ENCODE measurements at places on chromosomes 6 and 20.

- no peak for DNase-seq
These were observed 8.0 kb upstream of the SIM1 start for GRCh38 chr6:100472674-100473073.

- DNase-seq: no peak
These were observed 22.1 kb downstream of the NUDT3 start for GRCh38 chr6:34370361-34370760.

DNA sequence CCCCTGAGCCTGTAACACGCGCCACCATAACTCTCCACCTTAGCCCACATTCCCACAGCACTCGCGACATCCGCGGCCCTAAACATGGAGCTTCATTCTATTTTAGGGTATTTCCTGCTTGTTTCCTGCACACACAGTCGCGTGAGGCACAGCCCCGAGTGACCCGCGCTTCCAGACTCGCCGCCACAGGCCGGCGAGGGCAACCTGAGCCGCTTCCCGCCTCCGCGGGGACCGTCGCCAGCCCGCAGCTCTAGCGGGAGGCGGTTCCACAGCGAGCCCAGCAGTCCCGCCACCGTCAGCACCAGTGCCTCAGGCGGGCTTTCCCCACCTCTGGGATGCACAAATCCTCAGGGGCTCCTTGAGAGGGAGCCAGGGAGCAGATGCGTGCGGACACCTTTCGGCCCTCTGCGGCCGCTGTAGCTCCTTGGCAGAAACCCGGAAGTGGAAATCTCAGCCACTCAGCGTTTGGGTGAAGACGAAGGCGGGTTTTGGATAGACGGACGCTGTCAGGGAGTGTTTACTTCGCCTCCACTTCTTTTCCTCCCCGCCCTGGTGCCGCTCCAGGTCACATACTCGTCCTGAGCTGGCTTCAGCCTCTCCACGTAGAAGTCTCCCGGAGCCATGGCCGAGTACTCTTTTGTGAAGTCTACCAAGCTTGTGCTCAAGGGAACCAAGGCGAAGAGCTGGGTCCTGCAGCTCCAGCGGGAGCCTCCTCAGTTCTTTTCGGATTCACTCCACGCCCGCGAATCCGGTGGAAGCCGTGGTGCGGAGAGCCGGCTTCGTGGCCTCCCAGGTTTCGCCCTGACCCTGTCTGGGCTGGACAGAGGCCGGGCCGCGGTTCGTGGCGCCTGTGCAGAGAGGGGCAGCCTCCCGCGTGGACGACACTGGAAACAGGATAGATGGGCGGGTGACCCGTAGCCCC lies 2177.4 kb upstream of the DEFB115 start:
- DNase-seq: peak; percentile 14

- DNase-seq: no peak
These were observed 209.8 kb downstream of the TPBG start for GRCh38 chr6:82573254-82573972.

- peak; percentile 5 for DNase-seq
These were observed 637.4 kb downstream of the CD109 start for GRCh38 chr6:74333406-74333805.

DNA sequence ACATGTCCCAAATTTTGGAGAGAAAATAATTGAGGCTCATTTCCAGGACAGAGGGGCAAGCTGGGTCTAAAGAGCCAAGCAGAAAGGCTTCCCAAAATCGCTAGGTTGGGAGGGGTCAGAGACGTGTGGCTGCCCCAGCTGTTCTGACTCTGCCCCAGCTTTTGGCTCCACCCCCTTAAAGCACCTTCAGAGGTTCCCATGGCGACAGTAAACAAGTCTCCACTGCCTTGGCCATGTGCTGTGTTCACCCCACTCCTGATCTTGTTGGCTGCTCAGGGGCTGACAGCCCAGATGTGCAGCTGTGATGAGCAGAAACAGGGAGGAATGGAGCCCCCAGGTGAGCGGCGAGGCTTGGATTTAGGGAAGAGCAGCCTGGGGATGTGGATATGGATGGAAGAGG lies 72.8 kb upstream of the SPTLC3 start:
- no peak for DNase-seq

- DNase-seq: no peak
These were observed 26.7 kb upstream of the IYD start for GRCh38 chr6:150342126-150342525.

- no peak for DNase-seq
These were observed 7.9 kb downstream of the CALHM4 start for GRCh38 chr6:116561377-116562018.

DNA sequence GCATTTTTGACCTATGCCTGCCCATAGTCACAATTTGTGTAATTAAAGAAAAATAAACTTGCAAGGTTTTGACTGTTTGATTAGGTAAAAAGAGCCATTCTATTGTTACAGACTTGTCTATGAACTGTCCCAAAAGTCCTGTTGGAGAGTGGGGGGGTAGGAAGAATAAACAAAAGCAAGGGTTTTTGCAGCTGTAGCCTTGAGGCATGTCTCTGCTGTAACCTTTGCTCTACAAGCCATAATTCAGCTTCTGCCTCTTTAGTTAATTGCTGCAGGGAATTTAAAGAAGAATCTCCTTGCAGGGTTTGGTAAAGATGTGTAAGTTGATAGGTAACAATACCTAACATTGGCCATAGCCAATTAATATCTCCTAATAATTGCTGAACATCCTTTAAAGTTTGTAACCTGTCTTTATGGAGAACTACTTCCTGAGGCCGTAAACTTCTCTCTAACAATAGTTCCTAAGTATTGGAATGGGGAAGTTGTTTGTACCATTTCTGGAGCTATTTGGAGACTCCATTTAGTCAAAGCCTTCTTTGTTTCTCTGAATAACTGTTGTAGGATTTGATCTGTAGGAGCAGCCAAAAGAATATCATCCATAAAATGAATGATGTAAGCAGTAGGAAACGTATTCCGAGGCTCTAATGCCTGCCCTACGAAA lies 7.9 kb upstream of the ABHD12 start:
- DNase-seq: no peak

DNA sequence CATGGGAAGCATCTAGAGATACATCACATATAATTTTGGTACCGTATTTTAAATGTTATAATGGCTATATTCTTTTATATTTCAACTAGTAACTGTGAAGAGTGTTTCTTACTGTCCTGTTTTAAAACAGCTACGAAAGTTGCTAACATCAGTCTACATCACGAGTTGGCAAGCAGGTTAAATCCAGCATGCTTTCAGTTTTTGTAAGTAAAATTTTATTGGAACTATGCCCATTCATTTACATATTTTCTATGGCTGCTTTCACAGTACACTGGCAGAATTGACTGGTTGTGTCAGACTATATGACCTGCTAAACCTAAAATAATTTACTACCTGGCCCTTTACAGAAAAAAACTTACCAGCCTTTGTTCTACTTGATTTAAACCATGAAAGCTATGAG lies 478.1 kb downstream of the PHF3 start:
- no peak for DNase-seq

DNA sequence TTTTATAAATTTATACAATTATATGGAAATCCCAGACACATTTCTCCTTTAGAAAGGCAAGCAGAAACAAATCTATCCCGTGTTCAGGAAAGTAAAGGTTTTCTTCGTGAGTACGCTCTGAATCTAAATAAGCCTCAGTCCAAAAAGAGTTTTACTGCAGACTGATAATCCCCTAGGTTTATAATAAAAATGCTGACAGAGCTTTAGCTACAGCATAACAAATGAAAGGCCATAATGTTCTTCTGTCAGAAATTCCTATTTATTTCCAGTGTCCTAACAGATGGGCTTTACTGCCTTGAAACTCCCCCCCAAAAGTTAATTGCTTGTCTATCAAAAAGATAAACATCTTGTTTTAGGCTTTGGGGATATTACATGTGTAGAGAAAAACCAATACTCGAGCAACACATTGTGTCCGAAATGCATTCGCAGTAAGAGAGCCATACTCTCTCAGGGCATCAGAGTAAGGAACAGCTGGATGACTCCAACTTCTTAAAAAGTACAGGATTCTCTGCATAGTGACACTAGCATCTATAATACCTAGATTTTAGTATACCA lies 109.0 kb downstream of the PRKN start:
- no peak for DNase-seq

DNA sequence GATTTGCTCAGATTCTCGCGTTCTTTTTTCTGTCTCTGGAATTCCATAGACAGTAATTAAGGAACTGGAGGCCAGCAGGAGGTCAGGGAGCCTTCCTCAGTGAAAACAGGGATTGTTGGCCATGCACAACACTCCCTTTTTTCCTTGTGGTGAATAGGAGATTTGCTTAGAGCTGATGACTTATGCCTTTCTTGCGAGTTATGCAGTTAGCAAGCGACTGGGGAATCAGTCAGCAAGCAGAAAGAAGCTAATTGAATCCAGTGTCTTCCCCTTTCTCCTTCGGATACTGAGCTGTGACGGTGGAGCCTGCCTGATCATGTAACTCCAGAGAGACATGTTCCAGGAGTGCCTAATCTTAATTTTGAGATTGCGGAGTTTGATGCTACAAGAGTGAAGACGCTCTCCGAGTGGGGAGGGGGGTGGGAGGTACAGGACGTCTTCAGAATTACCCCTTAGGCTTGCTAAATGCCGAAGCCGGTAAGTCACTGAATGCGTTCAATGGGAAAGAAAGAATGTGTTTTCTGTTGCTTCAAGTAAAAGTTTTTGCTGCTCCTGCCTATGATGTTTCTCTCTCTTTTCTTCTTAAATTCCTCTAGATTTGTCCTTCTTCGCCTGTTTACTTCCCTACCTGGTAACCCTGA lies 165.9 kb downstream of the SASH1 start:
- DNase-seq: no peak

- DNase-seq: no peak
These were observed 39.1 kb upstream of the ANKRD60 start for GRCh38 chr20:58267389-58268215.

DNA sequence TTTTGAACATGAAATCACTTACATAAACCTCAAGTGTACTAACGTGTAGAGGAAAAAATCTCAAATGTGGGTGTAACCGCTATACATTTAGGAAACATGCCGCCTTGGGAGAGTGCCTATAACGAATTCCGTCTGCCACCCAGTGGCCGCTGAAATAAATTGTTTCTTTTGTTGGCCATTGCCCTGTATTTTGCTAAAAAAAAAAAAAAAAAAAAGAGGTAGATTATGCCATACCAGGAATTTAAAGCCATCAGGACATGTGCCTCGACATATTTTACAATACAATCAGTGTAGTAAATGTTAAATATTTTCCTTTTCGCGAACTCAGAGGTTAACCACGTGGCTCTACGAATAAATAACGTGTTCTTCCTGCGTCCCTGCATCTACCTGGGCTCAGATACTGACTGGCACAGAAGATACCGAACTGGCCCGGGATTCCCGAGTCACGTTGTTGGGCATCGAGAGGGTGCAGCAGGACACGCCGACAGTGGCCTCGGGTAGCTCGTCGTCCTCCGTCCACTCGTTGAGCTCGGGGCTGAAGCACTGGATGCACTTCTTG lies 14.3 kb downstream of the KLHL31 start:
- peak; percentile 48 for DNase-seq

DNA sequence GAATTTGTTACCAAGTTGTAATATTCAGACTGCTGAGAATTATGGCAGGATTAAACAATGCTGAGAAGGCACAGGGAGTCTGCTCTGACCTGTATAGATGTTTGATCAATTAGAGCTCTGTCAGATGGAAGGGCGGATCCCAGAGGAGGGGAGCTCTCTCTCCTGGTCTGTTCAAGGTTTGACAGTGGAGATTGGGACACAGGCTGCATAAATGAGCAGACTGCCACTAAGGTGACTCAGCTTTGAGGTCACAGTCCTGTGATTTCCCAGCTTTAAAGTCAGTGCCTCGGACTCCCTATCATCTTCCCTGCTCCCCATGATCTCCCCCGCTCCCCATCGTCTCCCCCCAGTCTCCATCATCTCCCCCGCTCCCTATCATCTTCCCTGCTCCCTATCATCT lies 59.2 kb upstream of the SLC22A23 start:
- no peak for DNase-seq

- no peak for DNase-seq
These were observed 217.3 kb upstream of the SULF2 start for GRCh38 chr20:48002517-48002970.

DNA sequence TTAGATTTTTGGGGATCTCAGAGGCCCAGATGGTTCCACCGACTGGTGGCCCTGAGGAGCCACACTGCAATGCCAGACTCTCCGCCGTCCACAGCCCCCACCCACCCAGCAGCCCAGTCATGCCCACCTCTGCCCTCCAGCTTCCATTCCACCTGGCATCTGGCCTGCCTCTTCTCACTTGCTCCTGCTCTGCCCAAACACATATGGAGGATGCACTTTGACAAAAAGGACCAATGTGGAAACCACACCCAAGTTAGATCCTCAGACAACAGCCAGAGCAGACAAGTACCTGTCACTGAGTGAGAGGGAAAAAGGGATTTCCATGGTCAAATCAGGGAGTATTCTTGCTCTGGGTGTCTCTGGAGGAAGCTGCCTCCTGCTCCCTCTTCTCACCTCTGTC lies 120.6 kb upstream of the NXT1 start:
- no peak for DNase-seq

DNA sequence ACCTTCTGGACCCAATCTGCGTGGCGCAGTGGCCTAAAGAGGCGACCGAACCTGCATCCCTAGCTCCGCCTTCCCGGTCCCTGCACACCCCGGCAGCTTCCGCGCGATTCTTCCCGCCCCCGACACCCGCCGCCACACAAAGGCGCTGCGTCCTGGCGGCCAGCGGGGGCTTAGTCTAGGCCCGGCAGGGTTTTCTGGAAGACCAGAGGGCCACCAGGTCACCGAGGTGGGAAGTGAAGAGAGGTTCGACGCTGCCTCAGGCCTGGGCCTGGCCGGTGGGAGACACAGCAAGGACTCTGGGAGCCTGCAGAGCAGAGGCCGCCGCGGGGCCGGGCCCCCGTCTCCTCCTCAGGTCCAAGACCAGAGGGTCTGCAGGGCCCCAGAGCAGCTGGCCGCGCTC lies 154.9 kb downstream of the OR2B2 start:
- no peak for DNase-seq

- DNase-seq: no peak
These were observed 590 bp downstream of the RNF217 start for GRCh38 chr6:124962639-124963415.

GRCh38 chr6:162825597-162825996 lies 97.8 kb downstream of the PACRG start:
- DNase-seq: no peak

GRCh38 chr20:52190437-52191131 lies 995 bp downstream of the ZFP64 start:
- DNase-seq: no peak

DNA sequence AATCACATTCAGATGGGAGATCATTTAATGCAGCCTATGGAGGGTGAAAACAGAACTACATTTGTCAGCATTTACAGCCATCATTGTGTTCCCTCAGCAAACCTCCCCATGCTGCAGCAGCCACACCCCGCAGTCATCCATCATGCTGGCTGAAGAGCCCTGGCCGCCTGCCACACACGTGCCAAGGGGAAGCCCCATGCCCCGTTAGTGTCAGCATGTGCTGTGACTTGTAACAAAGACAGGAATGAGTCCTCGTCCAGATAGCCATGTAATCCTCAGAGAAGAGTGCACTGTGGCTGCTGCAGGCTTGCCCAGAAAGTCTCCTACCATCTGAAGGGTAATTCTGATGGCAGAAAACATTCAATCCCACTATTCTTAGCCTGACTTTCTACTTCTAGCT lies 1097.8 kb downstream of the KIF16B start:
- DNase-seq: no peak
